ENCODE measurements at places on chromosomes 2 and 18.

DNA sequence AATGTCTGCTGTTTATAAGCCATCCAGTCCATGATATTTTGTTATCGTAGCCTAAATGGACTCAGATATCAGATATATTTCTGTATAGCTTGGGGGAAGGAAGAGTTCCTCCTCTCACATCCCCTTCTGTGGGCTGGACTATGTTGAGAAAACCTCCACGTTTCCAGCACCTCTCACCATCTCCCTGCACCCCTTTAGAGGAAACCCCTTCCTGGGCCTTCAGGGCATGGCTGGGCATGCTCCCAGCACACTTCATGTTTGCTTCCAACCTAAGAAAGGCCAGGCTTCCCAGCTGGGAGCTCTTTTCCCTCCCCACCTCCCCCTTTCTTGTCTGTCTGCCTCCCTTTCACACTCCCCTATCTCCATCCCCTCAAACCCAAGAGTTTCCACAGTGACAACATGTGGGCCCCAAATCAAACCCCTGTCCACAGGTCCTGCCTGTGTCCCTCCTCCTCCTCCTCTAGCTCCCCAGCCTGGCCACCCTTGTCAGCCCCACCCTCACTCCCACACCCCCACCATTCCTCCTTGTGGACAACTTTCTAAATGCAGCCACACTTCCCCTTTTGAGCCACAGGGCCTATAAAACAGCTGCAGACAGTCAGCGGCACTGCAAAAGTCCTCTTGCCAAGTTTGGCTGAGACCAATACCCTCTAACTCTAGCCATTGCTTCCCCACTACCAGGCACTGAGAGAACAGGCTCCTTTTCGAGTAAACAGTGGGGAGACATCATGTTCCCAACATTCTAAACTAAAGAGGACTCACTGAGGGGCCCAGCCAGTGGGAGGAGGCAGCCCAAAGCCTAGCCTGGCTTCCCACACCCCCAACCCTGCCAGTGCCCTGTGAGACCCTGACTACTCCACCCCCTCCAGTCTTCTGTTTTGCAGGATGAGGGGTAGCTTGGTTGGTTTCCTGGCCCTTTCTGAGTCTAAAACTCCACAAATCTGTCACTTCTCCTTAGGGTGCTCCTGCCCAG, 120.5 kb downstream of the ZFP36L2 start:
- DNase-seq: no peak

DNA sequence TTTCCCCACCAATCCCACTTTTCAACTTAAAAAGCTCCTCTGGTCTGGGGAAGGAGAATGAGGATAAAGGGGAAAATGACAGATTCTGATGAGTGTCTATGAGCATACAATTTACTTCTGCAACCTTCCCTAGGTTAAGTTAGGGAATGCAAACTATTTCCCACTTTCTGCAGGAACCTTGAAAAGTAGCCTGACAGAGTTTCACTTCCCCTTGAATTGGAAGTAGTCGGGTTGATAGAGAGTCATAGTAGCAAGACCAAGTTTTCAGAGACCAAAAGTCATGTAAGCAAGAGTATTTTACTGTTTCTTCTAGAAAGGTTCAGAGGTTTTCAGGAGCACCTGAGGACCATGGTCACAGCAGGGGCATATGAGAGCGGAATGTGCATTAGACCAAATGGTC, 815.1 kb downstream of the CPS1 start:
- DNase-seq: no peak

- no peak for DNase-seq
Observed at GRCh38 chr2:74390606-74391005, 10.5 kb upstream of the DCTN1 start.

GRCh38 chr2:214740867-214741395, 68.6 kb downstream of the BARD1 start:
- DNase-seq: no peak

- DNase-seq: no peak
Observed at GRCh38 chr2:86441392-86441881, 266 bp downstream of the KDM3A start.

DNA sequence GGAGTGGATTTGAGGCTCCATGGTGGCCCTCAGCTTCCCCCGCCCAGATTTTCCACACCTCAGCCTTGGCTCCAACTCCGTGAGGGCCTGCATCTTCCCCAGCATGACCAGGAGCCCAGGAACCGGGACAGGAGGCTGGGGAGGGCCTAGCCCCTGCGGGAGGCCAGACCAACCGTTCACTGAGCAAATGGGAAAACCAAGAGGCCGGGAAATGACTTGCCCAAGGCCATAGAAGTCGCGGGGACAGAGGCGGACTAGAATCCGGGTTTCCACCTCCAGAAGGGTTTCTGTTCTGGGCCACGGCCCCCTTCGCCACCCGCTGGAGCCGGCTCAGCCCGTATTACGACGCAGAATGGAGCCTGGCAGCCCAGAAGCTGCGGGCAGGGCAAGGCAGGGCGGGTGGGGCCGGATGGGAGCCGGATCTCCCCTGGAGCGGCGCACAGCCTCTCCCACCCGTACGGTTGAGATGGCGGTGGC, 7.9 kb upstream of the CRYBA2 start:
- no peak for DNase-seq

GRCh38 chr2:101089419-101089818, 61.8 kb downstream of the TBC1D8 start:
- no peak for DNase-seq

- no peak for DNase-seq
Observed at GRCh38 chr2:217900010-217900779, 102.6 kb downstream of the TNS1 start.

DNA sequence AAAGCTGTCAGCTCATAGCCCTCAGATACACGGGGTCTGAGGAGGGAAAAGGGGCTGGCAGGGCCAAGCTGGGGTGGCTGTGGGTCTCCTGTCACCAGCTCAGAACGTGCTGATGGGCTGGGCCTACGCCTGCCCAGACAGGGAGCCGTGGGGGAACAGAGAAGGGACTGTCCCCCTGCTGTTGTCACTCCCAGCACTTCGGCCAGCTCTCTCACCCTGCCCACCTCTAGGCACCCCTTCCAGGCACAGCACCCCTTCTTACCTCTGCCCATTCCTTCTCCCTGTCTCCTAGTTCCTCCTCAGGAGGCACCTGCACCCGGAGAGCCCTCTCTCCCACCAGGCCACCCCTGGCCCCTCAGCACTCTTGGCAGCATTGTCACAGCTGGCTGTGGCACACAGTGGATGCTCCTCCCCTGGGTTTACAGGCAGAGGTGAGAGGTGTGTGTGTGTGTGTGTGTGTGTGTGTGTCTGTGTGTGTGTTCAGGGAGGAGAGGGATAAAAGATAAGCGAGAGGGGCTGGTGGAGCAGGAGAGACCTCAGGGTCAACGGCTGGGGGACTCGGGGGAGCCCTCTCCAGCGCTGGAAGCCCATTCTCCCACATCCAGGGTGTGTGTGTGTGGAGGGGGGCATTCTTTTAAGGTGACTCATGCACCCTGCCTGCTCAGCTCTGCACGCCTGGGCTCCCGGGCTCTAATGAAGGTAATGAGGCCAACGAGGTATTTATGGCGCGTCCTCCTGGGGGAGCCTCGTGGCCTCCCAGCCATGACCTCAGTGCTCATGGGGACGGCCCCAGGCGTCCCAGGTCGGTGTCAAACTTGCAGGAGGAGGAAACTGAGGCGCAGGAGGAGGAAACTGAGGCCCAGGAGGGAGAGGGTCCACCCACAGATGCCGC, 66.1 kb upstream of the SMAD7 start:
- DNase-seq: no peak

GRCh38 chr18:25457126-25457525, 105.2 kb upstream of the ZNF521 start:
- no peak for DNase-seq

DNA sequence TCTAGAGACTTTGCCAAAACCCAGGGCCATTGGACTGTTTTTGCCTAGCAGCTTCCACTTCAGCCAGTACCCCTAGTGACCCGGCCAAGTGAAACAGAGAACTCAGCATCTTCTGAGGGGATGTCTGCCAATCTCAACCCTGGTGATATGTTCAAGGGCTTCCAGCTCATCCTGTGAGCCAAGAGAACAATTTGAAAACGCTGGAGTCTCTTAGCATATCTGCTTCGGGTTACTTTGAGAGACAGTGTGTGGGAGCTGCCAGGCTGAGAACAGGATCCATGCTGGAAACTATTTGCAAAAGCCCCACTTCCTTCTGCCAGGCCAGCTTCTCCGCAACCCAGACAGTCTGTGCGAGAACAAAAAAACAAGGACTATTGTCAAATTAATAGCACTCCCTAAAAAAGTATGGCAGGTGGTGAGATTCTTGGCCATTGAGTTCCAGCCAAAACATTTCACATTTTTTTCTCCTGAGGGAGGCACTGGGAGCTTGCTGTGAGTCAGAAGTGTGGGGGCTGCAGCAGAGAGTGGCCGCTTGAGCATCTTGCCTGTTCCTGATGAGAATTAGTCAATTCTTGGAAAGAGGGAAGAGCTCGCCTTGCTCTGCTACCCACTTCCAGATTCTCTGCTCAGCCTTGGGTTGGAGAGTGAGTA, 395.6 kb upstream of the TRIB2 start:
- DNase-seq: no peak

DNA sequence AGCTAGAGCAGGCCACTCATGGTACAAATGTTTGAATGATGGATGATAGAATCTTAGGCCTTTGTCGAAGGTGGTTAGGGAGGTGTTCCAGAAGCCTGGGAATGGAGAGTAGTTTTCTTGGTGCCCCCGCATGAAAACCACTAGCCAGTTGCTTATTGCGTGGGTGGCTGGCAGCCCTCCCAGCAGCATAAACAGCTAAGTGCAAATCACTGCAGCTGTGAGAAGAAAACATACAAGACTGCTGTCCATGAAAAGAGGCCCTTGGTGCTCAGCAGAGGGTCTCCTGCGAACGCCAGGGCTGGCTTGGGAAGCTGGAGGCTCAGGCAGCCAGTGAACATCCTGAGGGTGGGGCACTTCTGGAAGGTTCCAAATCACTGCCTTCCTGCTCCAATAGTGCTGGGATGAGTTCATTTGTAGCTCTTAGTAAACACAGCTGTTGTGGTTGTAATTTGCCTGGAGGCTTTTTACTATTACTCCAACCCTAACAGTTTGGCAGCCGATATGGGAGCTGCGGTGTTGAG, 118.8 kb downstream of the MGAT5 start:
- DNase-seq: no peak

- no peak for DNase-seq
Observed at GRCh38 chr2:186518945-186519344, 32.9 kb downstream of the ZC3H15 start.

GRCh38 chr2:55155764-55156281, 76.3 kb downstream of the CLHC1 start:
- no peak for DNase-seq

DNA sequence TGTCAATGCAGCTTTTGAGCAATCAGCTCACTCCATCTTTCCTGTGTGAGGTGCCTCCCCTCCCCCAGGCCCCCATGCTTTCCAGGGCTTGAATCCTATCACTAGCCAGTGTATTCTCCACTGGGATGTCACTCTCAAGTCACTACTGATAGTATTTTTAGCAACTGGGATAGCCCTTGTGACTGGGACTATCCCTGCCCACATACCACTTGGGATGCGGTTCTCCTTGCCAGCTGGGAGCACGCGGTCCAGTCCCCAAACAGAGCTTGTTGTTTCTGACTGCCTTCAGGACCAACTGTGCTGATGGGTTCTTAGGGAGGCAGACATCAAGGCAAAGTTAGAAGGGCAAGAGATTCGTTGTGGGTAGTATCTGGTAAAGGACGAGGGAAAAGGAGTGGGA, 134.9 kb downstream of the FAM161A start:
- no peak for DNase-seq

- no peak for DNase-seq
Observed at GRCh38 chr2:171745806-171746205, 58.5 kb downstream of the DYNC1I2 start.

- DNase-seq: no peak
Observed at GRCh38 chr2:20349513-20349921, 1.1 kb downstream of the PUM2 start.

DNA sequence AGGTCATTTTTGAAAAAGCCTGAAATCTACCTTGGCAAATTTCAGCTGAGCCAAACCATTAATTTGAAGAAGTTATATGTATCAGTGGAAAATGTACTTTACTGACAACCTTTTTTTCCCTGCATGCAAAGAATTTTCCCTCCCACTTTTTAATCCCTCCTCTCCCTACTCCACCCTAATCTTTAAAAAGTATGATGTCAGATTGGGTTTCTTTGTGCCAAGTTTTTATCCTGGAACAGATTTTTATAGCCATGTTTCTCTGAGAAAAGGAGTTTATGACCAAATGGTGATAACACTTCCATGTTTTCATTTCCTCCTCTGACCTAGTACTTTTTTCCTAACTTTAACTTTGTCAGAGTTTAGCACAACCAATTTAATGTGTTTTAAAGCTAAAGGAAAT, 250.3 kb upstream of the FOSL2 start:
- no peak for DNase-seq

DNA sequence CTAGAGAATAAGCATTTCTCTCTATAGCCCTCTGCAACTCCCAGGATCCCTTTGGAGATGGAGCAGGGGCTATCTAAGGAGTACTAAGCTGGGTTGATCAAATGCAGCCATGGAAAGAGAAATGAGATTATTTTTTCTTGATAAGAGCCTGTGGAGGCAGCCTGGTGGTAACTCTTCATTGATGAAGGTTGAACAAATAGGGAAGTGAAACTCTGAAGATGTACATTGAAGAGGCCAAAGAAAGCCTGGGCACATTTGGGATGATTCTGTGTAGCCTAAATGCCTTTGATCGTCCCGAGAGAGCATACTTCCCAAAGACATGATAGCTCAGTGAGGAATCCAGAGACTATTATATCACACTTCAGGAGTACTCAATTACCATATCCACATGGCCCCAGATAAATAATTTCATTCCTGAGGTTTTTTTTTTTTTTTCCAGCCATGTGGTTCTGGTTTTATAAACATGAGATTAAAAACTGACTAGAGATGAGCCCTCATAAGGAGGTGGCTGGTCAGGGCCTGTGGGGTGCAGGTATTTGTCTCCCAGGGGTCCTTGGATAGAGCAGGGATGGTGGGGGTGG, 192.5 kb downstream of the TPGS2 start:
- DNase-seq: no peak

DNA sequence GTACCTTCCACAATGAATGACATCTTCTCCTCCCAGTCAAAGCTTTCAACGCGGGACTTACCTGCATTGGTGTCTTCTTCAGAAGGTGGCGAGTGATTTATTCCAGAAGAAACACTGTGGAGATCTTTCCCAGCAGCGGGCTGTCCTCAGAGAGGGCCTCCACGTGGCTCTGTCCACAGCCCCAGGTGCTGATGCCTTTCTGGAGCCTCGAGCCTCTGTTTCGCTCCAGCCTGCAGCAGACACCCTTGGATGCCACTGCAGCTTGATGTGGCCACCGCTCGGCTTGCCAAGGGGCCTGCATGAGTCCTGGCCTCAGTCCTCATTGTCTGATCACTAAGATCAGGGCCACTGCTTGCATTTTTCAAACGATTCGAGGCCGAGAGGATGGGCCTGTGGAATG, 46.6 kb upstream of the GALR1 start:
- no peak for DNase-seq

GRCh38 chr18:3219241-3219630, 532 bp downstream of the MYOM1 start:
- DNase-seq: no peak

GRCh38 chr2:96890252-96890651, 20.4 kb upstream of the SEMA4C start:
- DNase-seq: no peak

- no peak for DNase-seq
Observed at GRCh38 chr2:170362871-170363631, 185.1 kb downstream of the MYO3B start.

GRCh38 chr2:201057087-201057521, 14.4 kb downstream of the HYCC2 start:
- DNase-seq: no peak

GRCh38 chr18:75727456-75727855, 300.0 kb upstream of the SMIM21 start:
- no peak for DNase-seq

GRCh38 chr2:178306352-178307073, 112.2 kb downstream of the OSBPL6 start:
- no peak for DNase-seq

GRCh38 chr18:80245781-80246444, 1.4 kb downstream of the PARD6G start:
- no peak for DNase-seq
